ENCODE measurements at places on chromosomes 1 and 21.
A peak's percentile ranks its signal among the peaks of the same experiment; 100 is the strongest.

- DNase-seq, result no peak
Observed at GRCh38 chr1:109807822-109808680, 44.3 kb upstream of the EPS8L3 start.

DNA sequence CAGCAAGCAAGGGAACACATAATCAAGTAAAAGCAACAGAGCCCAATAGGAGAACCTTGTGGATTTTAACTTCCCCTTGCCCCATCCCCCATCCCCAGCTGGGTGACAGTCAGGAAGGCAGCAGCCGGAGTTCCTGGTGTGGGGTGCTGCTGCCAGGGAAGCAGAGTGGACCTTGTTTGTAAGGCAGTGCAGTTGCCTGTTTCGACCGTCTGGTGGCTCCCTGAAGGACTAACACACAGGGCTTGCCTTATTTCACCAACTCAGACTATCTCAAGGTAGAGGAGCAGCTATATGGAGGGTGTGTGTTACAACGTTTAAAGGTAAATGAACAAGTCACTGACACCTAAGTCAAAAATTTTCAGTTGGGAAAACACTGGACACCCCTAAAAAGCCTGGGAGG, 6.6 kb downstream of the KRTAP10-8 start:
- no peak for DNase-seq

DNA sequence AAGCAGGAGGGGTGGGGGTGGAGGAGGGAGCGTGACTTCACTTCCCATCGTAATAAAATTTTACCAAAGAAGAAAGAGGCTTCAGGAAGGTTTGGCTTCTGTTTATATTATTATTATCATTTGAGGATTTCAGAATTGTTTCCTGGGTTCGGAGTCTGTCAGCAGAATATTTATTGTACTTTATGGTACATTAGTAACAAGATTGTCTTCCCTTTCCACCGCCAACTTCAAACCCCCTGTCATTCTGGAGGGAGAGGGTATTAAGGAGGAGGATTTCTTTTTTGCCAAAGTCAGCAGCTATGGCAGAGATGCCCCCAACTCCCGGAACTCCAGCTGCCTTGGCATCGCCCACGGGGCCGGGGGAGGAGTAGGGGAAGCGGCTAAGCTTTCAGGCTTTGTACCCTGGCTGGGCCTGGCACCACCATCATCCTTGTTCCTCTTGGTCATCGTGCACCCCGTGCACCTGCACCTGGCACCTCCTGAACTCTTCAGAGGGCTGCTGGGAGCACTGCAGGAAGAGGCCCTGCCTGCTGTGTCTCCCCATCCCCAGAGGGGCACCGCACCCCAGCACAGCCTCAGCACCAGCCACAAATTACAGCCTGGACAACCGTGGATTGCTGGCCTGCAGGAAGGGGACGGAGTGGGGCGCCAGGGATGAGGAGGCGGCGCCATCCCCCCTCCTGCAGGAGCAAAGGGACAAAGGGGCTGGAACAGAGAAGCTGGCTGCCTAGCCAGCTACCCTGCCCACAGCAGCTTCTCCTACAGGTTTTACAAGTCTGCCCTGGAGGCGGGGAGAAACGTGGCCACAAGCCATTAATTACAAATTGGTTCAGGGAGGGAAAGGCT, 24.0 kb upstream of the PAX7 start:
- no peak for DNase-seq

DNA sequence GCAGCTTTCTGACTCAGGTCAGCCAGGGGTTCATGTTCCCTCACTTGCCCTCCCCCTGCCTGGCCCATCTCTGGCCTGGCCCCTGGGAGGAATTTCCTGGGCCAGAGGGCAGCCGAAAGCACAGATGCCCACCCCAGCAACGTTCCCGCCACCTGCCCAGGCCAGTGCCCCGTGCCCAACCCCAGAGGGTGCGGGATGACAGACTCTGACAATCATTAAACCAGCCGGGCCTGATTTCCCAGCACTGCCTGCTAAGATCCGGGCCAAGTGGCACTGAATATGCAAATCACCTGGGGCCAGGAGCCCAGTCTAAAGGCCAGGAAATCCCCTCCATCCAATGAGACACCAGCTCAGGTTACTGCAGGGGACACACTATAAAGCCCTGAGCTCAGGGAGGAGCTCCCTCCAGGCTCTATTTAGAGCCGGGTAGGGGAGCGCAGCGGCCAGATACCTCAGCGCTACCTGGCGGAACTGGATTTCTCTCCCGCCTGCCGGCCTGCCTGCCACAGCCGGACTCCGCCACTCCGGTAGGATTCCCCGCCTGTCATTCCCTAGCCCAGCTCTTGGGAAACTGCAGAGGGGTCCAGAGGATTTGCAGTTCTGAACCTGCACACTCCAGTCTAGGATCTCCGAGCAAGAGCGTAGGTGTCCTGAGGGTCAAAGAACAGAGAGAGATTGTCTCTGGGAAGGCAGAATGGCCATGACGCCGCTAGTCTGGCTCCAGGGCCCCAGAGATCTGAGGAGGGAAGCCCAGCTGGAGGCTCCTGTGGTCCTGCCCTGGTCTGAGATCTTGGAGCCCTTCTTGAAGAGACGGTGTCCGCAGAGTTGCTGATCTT, at the start of gene ELF3:
ELF3 (plus strand) TSS at position 408 of the 836 bp plus-strand sequence. CDS start 550 bp downstream, outside the sequence.
- peak; percentile 81 for DNase-seq

DNA sequence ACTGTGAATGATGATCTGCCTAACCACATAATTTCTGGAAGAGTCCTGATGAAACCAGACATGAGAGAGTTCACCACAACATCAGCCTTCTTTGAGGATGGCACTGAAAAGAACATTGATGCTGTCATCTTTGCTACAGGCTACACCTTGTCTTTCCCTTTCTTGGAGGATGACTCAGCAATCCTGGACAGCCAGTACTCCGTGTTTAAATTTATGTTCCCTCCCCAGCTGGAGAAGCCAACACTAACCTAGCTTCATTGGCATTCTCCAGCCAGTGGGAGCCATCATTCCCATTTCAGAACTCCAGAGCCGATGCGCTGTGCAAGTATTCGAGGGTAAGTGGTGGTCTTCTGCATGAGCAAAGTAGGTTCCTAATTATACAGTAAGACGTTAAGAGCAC, 164.1 kb upstream of the POGK start:
- no peak for DNase-seq

DNA sequence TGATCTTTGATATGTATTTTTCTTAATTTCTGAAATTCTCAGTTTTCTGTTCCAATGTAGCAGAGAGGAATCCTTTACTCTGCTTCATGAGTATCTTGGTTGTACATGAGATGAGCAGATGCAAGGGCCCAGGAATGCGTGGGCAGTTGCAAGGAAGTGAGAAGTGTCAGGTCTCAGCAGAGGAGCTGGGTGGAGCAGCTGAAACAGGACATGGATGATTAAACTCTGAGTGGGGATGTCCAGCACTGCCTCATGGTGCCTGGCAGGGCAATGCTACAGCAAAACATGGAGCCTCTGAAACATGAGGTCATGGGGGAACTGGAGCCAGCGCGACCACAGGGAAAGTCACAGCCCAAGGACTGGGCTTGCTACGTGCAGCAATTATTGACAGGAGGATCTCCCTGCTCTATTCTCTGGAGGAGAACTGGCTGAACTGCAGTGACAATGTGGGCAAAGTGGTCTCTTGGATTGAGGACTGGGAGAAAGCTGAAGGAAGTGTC, 48.4 kb downstream of the COLGALT2 start:
- DNase-seq, result no peak

- no peak for DNase-seq
Observed at GRCh38 chr1:8241417-8242014, 76.4 kb upstream of the SLC45A1 start.

GRCh38 chr1:179128520-179128919, 46.6 kb downstream of the TOR3A start:
- no peak for DNase-seq

DNA sequence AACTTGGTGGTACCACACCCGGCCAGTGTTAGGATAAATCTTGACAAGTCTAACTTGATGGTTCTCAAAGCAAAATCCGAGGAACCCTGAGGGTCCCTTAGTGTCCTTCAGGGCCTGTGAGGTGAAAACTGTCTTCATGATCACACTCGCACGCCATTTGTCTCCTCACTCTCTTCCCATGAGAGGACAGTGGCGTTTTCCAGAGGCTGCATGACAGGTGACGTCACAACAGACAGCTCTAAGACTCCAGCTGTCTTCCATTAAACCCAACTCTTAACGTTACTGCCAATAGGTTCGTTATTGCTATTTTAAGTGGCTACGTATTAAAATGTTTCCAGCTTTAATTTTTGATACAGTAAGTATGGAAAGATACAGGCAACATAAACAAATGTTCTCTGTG, 13.8 kb downstream of the CFAP74 start:
- no peak for DNase-seq

DNA sequence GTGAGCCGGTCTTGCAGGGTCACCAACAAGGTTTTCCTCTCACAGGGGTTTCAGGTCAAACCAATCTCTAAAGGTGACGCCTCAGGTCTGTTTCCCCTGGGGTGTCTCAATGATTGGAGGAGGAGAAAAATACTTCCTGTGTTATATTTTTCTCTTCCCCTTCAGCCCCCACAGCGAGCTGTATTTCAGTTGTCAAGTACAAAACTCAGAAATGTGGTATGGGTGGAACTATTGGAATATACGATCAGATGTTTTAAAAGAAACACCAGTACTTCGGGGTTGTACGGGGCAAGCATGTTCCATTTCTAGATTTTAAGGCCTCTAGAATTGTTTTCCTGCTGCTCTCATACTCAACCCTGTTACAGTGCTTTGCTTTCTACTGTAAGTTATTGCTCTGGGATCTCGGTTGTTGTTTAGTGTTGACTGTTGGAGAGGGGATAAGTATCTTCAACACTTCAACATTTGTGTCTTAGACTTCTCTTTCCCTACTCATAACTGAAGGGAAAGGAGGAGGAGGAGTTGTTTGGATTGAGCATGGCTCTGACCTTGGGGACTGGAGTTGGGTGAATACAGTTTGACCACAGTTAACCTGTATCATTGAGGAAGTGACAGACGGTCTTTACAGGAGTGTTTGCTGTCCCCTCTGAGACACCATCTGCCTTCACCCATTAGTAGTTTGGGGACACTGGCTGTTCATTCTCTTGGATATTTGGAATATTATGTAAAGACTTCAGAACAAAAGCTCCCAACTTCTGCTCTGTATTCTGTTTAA, 2.0 kb downstream of the MAPKAPK2 start:
- no peak for DNase-seq

- no peak for DNase-seq
Observed at GRCh38 chr1:47727697-47728085, 269.5 kb downstream of the TRABD2B start.

DNA sequence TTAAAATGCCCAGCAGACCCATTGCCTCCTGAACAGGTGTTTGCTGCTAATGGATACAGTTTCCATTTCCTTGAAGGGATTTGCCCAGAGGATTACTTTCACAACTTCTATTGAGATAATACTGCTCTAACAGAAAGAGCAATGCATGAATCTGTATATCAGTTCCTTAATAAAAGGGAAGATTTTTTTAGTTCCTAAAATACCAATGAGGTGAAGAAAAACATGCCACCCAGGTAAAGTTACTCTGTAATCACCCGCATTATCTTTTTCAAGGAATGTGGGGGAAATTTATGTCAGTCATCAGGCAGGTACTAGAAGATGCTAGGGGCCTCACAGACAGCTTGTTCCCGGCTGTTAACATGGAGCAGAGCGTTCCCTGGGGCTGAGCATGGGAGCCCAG, 41.1 kb downstream of the KCNJ15 start:
- DNase-seq, result no peak

DNA sequence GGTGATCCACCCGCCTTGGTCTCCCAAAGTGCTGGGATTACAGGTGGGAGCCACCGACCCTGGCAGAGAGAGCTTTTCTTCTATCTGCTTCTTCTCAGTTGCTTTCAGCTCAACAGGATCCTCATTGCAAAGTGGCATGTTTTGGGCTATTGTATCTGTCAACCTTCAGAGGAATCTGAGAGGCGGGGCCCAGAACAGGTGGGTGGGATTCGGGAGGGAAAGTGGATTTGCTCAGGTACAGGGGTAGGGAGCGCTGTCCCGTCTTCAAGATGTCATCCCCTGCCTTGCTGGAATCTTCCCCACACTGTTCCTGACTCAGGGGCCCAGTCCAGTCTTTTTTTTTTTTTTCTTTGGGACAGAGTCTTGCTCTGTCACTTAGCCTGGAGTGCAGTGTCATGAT, 26.9 kb upstream of the RCC2 start:
- DNase-seq, result no peak

- peak; percentile 89 for DNase-seq
Observed at GRCh38 chr1:6414443-6414844, 5.3 kb downstream of the HES2 start.

GRCh38 chr1:18151436-18152122, 44.0 kb downstream of the IGSF21 start:
- no peak for DNase-seq

- DNase-seq, result no peak
Observed at GRCh38 chr1:239516579-239516978, 130.2 kb downstream of the CHRM3 start.
